ENCODE measurements at places on chromosomes 5 and 9. TPM values are rescaled to one million over a fixed set of nuclear protein-coding genes. Genes with fewer than 3 reads are reported as not detected.

DNA sequence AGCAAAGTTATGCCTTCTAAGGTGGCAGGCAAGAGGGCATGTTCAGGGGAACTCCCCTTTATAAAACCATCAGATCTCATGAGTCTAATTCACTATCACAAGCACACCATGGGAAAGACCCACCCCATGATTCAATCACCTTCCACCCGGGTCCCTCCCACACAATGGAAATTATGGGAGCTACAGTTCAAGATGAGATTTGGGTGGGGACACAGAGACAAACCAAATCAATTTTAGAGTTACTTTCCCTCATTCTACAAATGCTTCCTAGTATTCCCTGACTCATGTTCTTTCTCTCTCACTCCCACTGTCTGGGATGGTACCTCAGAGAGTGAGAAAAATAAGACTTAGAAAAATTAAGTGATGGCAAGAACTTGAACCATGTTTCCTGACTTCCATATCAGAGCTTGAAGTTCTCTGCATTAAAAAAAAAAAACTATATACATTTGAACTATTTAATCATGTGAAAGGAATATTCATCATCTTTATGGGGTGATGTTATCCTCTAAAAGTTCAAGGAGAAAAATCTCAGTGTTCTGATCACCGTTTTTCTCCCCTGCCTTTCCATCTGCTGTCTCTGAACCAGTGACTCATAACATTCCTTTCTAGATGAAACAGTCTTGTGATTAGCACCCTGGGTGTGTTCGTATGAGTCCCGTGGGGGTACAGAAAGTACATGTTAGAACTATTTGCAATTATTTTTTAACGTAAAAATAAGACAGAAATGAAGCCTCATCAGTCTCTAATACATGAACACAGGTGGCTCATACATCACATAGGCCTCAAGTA is 282.9 kb downstream of the SLF1 start:
- DNase-seq, result peak; percentile 58

- DNase-seq, result peak; percentile 74
Measured at GRCh38 chr5:149153751-149154610, 12.7 kb downstream of the ABLIM3 start.

GRCh38 chr9:94887721-94888120 is 161.2 kb downstream of the AOPEP start:
- DNase-seq, result no peak

GRCh38 chr5:68522863-68523262 is 307.3 kb downstream of the PIK3R1 start:
- DNase-seq, result no peak

GRCh38 chr5:27377626-27378025 is 339.2 kb upstream of the CDH9 start:
- peak; percentile 65 for DNase-seq

DNA sequence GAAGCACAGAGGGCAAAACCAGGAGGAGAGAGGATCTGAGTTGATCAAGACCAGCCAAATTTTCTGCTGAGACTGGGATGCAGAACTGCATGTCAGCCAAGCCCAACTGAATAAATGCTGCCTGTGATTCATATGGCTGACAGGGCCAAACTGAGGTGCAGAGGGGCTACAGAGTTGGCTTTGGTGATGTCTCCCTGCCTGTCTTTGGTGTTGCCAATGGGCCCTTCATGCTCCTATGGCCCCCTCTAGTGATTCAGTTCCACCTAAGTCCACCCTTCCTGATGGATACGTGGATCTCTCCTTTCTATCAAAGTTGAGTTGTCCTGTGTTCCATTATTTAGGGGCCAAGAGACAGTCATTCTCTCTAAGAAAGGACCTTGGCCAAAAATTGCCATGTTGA is 163.6 kb upstream of the TLE4 start:
- DNase-seq, result no peak

- DNase-seq, result no peak
Measured at GRCh38 chr5:59130431-59130830, 547.6 kb downstream of the RAB3C start.

FYB1 gene
- total RNA-seq, result 0.60 TPM

FOXD4 gene
- total RNA-seq, result not detected

GLRA1 gene
- not detected for total RNA-seq

Data from RPMI7951 (cell line).